ENCODE measurements at places on chromosomes 4 and X.

GRCh38 chr4:86870442-86871069 lies 21.4 kb upstream of the SLC10A6 start:
- no peaks in the 10 kb centered on the region for H3K36me3 ChIP-seq
- DNase-seq: no peak
- H3K4me3 ChIP-seq: no peak overlapping the region
- H3K27ac ChIP-seq: no peak overlapping the region
- H3K4me1 ChIP-seq: no peaks in the 10 kb centered on the region

- no peaks in the 10 kb centered on the region for H3K27me3 ChIP-seq
- H3K4me1 ChIP-seq: peaks cover 20% of the 10 kb centered on the region
- H3K36me3 ChIP-seq: peaks cover 37% of the 10 kb centered on the region
- no peak overlapping the region for H3K4me3 ChIP-seq
- DNase-seq: no peak
- H3K27ac ChIP-seq: no peak overlapping the region
Observed at GRCh38 chrX:71372388-71372787, 6.2 kb downstream of the TAF1 start.

GRCh38 chr4:15649914-15650545 lies 5.1 kb downstream of the FBXL5 start:
- H3K27ac ChIP-seq: peak overlapping the region; percentile 42
- H3K4me1 ChIP-seq: peaks cover 59% of the 10 kb centered on the region
- peaks cover 3% of the 10 kb centered on the region for H3K36me3 ChIP-seq
- peak; percentile 60 for DNase-seq
- no peaks in the 10 kb centered on the region for H3K27me3 ChIP-seq

DNA sequence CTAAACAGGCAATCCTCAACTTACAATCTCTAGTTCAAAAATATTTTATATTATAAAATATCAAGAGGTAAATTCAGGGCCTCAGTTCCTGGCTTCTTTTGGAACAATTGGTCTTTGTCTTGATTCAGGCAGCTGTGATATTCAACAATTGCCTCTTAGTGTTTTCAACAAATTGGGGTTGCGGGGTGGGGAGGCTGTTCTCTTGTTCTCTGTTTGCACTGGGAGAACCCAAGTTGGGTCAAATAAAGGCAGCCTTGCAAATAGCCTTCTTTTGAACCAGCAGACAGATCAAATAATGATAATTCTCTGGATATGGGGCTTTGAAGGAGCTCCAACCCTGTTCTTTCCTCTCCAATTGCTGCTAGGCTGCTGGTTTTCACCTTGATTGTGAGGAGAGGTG lies 142.5 kb downstream of the COL4A5 start:
- no peak for DNase-seq
- H3K27me3 ChIP-seq: no peaks in the 10 kb centered on the region
- no peaks in the 10 kb centered on the region for H3K4me1 ChIP-seq
- H3K36me3 ChIP-seq: no peaks in the 10 kb centered on the region

DNA sequence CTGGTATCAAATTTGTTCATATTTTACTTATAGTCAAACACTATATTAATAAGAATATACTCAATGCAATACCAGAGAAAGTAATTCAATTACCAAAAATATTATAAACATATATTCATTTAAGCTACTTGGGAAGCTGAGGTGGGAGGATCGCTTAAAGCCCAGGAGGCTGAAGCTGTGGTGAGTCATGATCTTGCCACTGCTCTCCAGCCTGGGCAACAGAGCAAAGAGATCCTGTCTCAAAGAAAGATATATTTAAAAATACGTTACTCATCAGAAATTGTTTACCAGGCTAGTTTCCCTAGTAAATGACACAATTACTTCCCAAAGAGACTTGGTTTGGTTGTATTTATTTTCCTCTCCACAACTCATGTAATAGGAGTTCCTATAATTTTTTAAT lies 433.6 kb downstream of the GASK1B start:
- no peak overlapping the region for H3K27ac ChIP-seq
- H3K27me3 ChIP-seq: no peaks in the 10 kb centered on the region
- no peaks in the 10 kb centered on the region for H3K36me3 ChIP-seq
- no peaks in the 10 kb centered on the region for H3K4me1 ChIP-seq
- H3K4me3 ChIP-seq: no peak overlapping the region

GRCh38 chrX:133538148-133538547 lies 122.9 kb upstream of the GPC4 start:
- H3K27ac ChIP-seq: no peak overlapping the region
- H3K4me3 ChIP-seq: no peak overlapping the region
- DNase-seq: no peak
- no peaks in the 10 kb centered on the region for H3K4me1 ChIP-seq

DNA sequence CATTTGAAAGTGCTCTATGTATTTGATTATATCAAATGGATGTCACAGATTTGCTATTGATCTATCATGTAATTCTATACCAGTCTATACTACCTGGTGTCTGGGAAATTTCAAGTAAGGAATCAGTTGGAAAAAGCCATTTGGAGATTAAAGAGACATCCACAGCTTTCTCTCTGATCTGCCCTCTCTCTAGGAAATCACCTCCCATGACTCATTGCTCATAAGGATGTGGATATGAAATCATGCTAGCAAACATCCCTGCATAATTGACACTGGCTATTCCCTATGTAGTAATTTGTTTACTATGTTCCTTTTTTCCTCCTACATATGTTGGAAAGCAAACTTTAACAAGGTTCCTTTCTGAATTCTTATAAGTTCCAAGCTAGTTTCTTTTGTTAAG lies 94.3 kb downstream of the TEX13A start:
- no peaks in the 10 kb centered on the region for H3K36me3 ChIP-seq
- no peak overlapping the region for H3K4me3 ChIP-seq
- H3K27me3 ChIP-seq: no peaks in the 10 kb centered on the region
- H3K4me1 ChIP-seq: no peaks in the 10 kb centered on the region

DNA sequence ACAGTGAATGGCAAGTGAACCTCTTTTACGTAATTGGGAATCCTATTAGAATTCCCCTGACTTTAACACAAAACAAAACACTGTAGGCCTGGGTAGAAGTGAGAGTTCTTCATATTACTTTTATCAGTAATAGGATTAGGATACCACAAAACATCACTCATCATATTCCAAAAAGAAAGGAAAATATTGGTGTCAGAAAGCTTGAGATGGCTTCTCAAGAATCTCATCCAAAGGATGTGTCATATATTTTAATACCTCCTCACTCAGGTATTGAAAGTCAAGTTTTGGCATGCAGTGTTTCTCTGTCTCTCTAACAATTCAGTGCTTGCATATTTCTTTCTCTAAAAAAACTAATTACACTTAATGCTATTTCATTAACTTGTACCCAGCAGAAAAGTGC lies 173.2 kb downstream of the PDGFC start:
- H3K36me3 ChIP-seq: no peaks in the 10 kb centered on the region
- DNase-seq: no peak
- H3K4me1 ChIP-seq: no peaks in the 10 kb centered on the region
- H3K4me3 ChIP-seq: no peak overlapping the region
- no peak overlapping the region for H3K27ac ChIP-seq
